ENCODE measurements at places on chromosomes 2 and 18. TPM values are rescaled to one million over a fixed set of nuclear protein-coding genes. Genes with fewer than 3 reads are reported as not detected.

DNA sequence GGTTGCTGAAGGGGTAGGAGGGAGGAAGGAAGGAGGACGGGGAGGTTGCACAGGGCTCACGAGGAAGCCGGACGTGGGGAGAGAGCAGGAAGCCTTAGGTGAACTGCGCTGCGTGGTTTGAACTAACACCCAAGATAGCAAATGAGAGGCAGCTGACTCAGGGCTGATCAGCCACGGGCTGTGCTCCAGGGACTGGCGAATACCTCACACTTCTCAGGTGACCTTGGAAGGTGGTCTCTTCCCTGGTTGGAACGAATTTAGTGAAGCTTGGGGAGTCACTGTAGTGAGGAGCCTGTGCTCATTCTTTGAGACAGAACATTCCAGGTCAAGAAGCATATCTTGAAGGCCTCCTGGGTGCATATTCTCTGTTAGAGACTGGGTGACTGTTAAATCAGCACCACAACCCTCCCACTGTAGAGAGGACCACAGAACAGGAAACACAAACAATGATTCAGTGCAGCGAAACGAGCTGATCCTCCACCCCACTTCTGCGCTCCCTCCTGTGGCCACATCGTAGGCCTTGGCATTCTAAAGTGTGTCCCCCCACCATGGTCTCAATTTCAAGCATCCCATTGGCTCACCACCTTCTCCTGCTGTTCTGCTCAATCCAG lies 33.8 kb downstream of the TOGARAM2 start:
- no peaks in the 10 kb centered on the region for H3K4me1 ChIP-seq
- DNase-seq = peak; percentile 33
- no peaks in the 10 kb centered on the region for H3K27me3 ChIP-seq
- no peaks in the 10 kb centered on the region for H3K36me3 ChIP-seq

GRCh38 chr2:63034526-63034925 lies 16.1 kb upstream of the OTX1 start:
- H3K4me3 ChIP-seq = no peak overlapping the region
- no peaks in the 10 kb centered on the region for H3K27me3 ChIP-seq
- DNase-seq = no peak
- H3K27ac ChIP-seq = no peak overlapping the region

- no peak overlapping the region for H3K27ac ChIP-seq
- H3K4me3 ChIP-seq = no peak overlapping the region
- peaks cover 12% of the 10 kb centered on the region for H3K4me1 ChIP-seq
- DNase-seq = peak; percentile 34
- H3K36me3 ChIP-seq = no peaks in the 10 kb centered on the region
- peaks cover 29% of the 10 kb centered on the region for H3K27me3 ChIP-seq
Observed at GRCh38 chr18:48529796-48530195, 9.0 kb upstream of the CTIF start.

- H3K27me3 ChIP-seq = no peaks in the 10 kb centered on the region
- H3K36me3 ChIP-seq = peaks cover 6% of the 10 kb centered on the region
- no peaks in the 10 kb centered on the region for H3K4me1 ChIP-seq
- no peak overlapping the region for H3K4me3 ChIP-seq
- H3K27ac ChIP-seq = no peak overlapping the region
Observed at GRCh38 chr2:74767618-74768017, 66.3 kb upstream of the HK2 start.

DNA sequence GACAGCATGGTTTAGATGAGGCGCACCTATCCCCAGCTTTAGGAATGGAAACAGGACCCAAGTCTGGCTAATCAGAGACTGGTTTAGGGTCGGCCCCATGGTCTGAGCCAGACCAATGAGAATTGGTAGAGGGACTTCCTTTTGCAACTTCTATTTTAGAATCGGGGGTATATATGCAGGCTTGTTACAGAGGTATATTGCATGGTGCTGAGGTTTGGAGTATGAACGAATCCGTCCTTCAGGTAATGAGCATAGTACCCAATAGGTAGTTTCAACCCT lies 1.5 kb upstream of the BOLA3 start:
- H3K27me3 ChIP-seq = no peaks in the 10 kb centered on the region
- H3K27ac ChIP-seq = no peak overlapping the region
- no peak overlapping the region for H3K4me3 ChIP-seq
- H3K4me1 ChIP-seq = no peaks in the 10 kb centered on the region
- DNase-seq = no peak
- H3K36me3 ChIP-seq = peaks cover 33% of the 10 kb centered on the region

DNA sequence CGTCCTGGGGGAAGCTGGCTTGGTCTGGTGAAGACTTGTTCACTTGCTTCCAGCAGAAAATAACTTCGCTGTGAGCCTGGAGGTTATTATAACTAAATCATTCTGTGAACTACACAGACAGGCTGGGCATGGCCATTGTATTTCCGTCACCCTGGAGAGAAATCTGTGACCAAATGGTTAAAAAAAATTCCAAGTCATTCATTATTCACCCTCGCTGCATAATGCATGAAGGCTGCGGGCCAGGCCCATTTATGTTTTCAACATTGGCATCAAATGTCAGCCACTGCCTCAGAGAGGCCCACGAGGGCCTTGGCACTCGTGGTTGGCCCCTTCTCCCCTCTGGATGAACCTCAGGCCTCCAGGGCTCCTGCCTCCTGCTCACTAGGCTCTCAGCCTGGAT lies 57.7 kb downstream of the RRM2 start:
- no peaks in the 10 kb centered on the region for H3K4me1 ChIP-seq
- DNase-seq = no peak
- H3K27ac ChIP-seq = no peak overlapping the region
- H3K4me3 ChIP-seq = no peak overlapping the region
- no peaks in the 10 kb centered on the region for H3K36me3 ChIP-seq
- H3K27me3 ChIP-seq = no peaks in the 10 kb centered on the region

- no peaks in the 10 kb centered on the region for H3K27me3 ChIP-seq
- no peak overlapping the region for H3K4me3 ChIP-seq
- no peak overlapping the region for H3K27ac ChIP-seq
- H3K4me1 ChIP-seq = no peaks in the 10 kb centered on the region
- peak; percentile 51 for DNase-seq
- H3K36me3 ChIP-seq = peaks cover 72% of the 10 kb centered on the region
Observed at GRCh38 chr2:86078774-86079545, 26.7 kb downstream of the POLR1A start.

GRCh38 chr2:3222636-3223035 lies 155.0 kb downstream of the EIPR1 start:
- H3K36me3 ChIP-seq = no peaks in the 10 kb centered on the region
- H3K4me1 ChIP-seq = no peaks in the 10 kb centered on the region
- no peak overlapping the region for H3K4me3 ChIP-seq
- no peak overlapping the region for H3K27ac ChIP-seq
- no peak for DNase-seq
- H3K27me3 ChIP-seq = no peaks in the 10 kb centered on the region

DNA sequence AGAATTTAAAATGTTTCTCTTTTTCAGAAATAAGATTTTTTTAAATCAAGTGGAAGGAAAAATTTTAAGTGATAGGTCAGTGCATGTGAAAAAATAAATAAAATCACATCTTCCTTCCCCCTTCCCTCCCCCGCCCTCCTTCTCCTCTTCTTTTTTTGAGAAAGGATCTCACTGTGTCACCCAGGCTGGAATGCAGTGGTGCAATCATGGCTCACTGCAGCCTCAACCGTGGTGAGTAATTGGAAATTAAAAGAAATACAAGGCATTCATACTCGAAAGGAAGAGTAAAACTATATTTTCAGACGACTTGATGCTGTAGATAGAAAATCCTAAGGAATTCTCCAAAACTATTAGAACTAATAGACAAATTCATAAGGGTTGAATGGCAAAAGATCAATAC lies 16.9 kb upstream of the CRACDL start:
- DNase-seq = peak; percentile 42
- H3K27ac ChIP-seq = no peak overlapping the region
- no peak overlapping the region for H3K4me3 ChIP-seq

- peaks cover 7% of the 10 kb centered on the region for H3K4me1 ChIP-seq
- no peak overlapping the region for H3K4me3 ChIP-seq
- H3K36me3 ChIP-seq = no peaks in the 10 kb centered on the region
- H3K27me3 ChIP-seq = no peaks in the 10 kb centered on the region
Observed at GRCh38 chr2:181818058-181818680, 73.4 kb upstream of the ITPRID2 start.

DNA sequence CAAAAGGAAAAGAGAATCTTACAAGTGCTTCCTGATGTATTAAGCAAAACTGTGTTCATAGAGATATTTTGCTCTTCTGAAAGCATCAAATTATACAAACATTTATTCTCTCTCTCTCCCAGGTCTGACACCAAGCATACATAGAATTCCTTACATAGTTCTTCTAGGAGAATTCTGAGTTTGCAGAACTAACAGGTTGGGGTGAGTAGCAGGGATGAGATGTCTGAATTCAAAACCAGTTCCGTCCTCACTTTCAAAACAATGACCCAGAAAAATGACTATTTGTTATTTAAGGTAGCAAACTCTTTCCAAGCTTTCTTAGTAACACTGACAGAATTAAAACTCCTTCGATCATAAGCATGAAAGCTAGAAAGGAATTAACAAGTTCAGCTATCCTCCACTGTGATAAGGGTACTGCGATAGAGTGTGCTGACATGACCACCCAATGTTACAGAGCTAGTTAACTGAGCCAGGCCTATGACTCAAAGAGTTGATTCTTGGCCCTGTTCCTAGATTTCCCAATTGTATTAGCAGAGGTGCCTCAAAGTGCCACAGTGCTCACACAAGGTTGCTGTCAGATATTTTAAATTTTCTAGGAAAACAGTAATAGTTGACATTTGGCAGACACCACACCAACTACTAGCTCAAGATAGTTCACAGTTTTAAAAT lies 85.8 kb upstream of the SETBP1 start:
- no peak overlapping the region for H3K27ac ChIP-seq
- no peak overlapping the region for H3K4me3 ChIP-seq
- no peaks in the 10 kb centered on the region for H3K36me3 ChIP-seq

DNA sequence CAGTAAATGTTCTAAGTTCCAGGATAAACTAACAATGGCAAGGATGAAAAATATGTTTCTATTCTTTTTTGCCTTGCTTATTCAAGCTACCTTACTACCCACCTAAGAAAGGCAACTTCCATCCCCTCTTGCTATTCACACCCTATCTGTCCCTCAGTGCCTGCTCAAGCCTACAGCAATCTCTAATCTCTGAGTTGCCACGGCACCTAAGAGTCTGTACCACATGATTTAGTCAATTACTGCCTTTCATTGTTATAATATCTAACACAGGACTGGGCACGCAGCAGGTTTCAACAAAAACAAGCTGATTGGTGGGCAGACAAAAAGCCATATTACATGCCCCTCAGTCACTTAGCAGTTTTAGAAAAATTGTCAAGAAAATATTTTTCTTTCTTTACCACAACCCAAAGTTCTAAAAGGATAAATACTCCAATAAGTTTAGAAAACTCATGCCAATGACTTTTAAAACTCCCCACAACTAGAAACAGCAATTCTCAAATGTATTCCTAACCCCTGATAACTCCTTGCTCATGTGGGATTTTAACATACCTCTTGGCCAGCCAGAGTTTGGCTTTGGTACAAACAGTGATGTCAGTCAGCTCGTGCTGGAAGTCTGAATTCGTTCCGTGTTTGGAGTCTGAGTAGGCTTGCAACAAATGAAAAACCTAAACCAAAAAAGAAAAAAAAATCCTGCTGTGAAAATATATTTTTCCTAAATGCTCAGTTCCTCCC lies 117.3 kb upstream of the ZFP36L2 start:
- peaks cover 28% of the 10 kb centered on the region for H3K4me1 ChIP-seq
- H3K27me3 ChIP-seq = no peaks in the 10 kb centered on the region
- H3K4me3 ChIP-seq = no peak overlapping the region
- no peak overlapping the region for H3K27ac ChIP-seq
- H3K36me3 ChIP-seq = peaks cover 22% of the 10 kb centered on the region
- DNase-seq = peak; percentile 33

DNA sequence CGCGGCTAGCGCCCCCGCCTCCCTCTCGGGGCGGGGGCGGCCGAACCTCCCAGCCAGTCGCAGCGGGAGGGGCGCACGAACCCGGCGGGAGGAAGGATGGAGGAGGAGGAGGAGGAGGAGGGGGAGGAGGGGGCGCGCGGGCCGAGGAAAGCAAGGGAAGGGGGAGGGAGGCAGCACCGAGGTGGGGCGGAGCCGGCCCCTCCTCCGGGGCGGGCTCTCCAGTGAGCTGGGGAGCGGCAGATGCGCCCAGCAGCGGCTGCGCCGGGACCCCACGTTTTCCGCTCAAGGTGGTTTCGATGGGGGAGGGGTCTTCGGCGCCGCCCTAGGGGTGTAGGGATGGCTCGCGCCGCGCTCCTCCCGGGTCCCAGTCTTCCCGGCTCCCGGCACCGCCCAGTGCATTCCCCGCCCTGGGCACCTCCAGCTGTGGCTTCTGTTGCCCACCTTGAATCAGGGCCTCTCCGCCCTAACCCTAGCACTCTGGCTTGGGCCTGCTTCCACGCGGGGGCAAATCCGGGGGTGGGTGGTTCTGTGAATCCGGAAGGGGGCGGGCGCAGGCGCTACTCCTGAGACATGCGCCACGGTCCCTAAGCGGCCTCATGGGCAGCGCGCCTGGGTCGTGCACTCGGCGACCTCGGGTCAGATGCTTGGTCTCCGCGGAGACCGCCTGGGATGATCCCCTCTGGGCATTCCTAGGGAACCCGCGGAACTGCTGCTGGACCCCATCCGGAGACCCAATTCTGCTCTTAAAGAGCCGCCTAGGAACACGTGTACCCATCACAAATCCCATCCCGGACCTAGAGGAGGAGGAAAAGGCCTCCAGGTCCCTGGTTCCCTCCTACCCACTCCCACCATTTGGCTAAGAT lies at the start of gene FBXO41:
FBXO41 (minus strand) TSS at position 183 of the 863 bp plus-strand sequence. CDS start 14,848 bp downstream, outside the sequence.
- H3K4me3 ChIP-seq = peak within 1 kb of the TSS; percentile 59
- H3K27ac ChIP-seq = no peak within 1 kb of the TSS
- H3K4me1 ChIP-seq = peaks cover 5% of the 10 kb centered on the region
- peaks cover 32% of the 10 kb centered on the region for H3K27me3 ChIP-seq

DNA sequence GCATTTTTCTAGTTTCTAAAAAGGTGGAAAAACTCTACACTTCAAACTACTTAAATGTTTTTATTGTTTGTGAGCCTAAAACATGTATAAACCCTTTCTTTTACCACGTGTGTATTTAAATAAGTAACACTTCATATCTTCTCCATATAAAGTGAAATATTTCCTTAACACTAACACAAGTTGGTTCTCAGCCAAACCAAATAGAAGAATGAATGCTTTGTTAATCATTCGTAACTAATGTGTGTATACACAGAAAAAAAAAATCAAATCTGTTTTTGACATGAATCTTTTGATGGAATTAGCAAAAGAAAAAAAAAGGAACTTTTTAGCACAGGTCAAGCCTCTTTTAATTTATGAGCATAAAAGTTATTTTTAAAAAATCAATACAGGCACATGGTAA lies 89.3 kb downstream of the EHBP1 start:
- H3K36me3 ChIP-seq = peaks cover 10% of the 10 kb centered on the region
- peaks cover 24% of the 10 kb centered on the region for H3K4me1 ChIP-seq
- no peaks in the 10 kb centered on the region for H3K27me3 ChIP-seq
- peak; percentile 60 for DNase-seq

GRCh38 chr2:235864733-235865515 lies 303.3 kb downstream of the GBX2 start:
- DNase-seq = no peak
- H3K4me1 ChIP-seq = no peaks in the 10 kb centered on the region
- H3K4me3 ChIP-seq = no peak overlapping the region

- no peak overlapping the region for H3K4me3 ChIP-seq
- peaks cover 18% of the 10 kb centered on the region for H3K36me3 ChIP-seq
- DNase-seq = no peak
- no peak overlapping the region for H3K27ac ChIP-seq
- no peaks in the 10 kb centered on the region for H3K27me3 ChIP-seq
Observed at GRCh38 chr2:96239091-96239490, 26.7 kb downstream of the TMEM127 start.

EMILIN1 gene
- total RNA-seq = 0.21 TPM

RAD51AP2 gene
- 0.14 TPM for total RNA-seq

CERKL gene
- 0.23 TPM for total RNA-seq

SERPINB7 gene
- 2.6 TPM for total RNA-seq

UGT1A5 gene
- not detected for total RNA-seq

TRIM43 gene
- total RNA-seq = not detected

MC5R gene
- not detected for total RNA-seq

CCDC150 gene
- 5.5 TPM for total RNA-seq

All from MCF 10A (cell line).